ENCODE measurements at places on chromosomes 2 and 18. TPM values are rescaled to one million over a fixed set of nuclear protein-coding genes. Genes with fewer than 3 reads are reported as not detected.

UPP2 gene
- polyA plus RNA-seq, result 0.16 TPM

APOB gene
- polyA plus RNA-seq, result not detected

SLC11A1 gene
- 0.04 TPM for polyA plus RNA-seq

IL1R1 gene
- polyA plus RNA-seq, result not detected

PPP1R1C gene
- polyA plus RNA-seq, result not detected

ALLC gene
- polyA plus RNA-seq, result not detected

FAM161A gene
- 12.0 TPM for polyA plus RNA-seq

GCG gene
- not detected for polyA plus RNA-seq

GALR1 gene
- polyA plus RNA-seq, result 0.14 TPM

RNU2-63P gene
- polyA plus RNA-seq, result not detected

TANC1 gene
- polyA plus RNA-seq, result 0.44 TPM

DCDC2C gene
- not detected for polyA plus RNA-seq

ALPI gene
- not detected for polyA plus RNA-seq

RSAD2 gene
- polyA plus RNA-seq, result 0.16 TPM

XDH gene
- polyA plus RNA-seq, result 0.36 TPM

VAMP5 gene
- not detected for polyA plus RNA-seq

HNRNPLL gene
- polyA plus RNA-seq, result 53.4 TPM

NEUROD1 gene
- polyA plus RNA-seq, result not detected

DNAJC10 gene
- 90.5 TPM for polyA plus RNA-seq

LDAH gene
- polyA plus RNA-seq, result 44.1 TPM

ITPRIPL1 gene
- polyA plus RNA-seq, result not detected

Data from neural cell (in vitro differentiated cells).